ENCODE measurements at places on chromosomes 12 and 14.
A peak's percentile ranks its signal among the peaks of the same experiment; 100 is the strongest.

DNA sequence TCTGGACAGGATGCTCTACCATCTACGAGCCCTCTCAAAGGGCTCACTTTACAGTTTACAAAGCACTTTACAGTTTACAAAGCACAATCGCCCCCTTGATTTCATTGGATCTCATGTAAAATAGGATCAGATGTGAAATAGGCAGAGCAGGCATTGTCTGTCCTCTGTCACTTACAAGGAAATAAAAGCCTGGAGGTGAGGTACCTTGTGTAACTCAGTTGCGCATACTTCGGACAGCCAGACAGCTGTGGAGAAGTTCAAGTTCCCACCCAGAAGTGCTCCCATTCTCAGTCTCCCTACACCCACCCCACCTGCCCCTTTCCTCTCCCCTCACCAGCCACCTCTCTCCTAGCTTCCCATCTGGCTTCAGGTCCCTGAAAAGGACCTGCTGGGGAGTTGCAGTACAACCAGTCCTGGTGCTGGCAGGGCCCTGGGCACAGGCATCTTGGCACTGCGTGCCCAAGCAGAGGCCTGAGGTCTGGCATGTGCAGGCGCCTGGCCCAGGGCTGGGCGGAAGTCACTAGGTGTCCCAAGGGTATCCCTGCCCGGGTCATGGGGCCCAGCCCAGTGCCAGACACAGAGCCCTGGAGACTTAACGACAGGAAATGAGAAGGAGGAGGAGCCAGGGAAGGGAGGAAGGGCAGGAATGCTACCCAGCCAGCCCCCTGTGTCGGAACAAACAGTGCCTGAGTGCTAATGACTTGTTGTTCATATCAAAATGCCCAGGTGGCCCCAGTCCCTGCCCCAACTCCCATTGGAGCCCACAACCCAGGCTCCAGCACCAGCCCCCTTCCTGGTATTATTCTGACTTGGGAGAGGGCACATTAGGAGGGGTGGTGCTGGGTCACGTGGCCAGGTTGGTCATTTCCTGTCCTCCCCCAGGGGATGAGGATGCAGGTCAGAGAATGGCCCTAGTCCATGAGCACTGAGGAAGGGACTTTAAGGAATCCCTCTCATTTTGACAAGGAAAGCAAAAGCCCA, 5.4 kb downstream of the RAPGEF3 start:
- no peak for DNase-seq

DNA sequence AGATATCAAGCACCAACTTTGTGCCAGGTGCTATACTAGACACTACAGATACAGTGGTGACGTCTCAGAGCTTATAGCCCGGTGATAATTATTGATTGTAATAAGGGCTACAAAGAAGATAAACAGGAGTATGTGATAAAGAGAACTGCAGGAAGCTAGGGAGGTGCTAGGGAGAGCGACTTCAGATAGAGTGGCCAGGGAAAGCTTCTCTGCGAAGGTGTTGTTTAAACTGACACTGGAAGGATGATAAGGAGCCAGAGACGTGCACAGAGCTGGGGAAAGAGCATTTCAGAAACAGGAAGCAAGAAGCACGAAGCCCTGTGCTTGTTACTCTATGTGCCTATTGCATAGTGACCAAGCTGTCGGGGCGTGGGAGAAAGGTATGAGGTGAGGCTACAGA, 48.1 kb upstream of the OTX2 start:
- DNase-seq = no peak

DNA sequence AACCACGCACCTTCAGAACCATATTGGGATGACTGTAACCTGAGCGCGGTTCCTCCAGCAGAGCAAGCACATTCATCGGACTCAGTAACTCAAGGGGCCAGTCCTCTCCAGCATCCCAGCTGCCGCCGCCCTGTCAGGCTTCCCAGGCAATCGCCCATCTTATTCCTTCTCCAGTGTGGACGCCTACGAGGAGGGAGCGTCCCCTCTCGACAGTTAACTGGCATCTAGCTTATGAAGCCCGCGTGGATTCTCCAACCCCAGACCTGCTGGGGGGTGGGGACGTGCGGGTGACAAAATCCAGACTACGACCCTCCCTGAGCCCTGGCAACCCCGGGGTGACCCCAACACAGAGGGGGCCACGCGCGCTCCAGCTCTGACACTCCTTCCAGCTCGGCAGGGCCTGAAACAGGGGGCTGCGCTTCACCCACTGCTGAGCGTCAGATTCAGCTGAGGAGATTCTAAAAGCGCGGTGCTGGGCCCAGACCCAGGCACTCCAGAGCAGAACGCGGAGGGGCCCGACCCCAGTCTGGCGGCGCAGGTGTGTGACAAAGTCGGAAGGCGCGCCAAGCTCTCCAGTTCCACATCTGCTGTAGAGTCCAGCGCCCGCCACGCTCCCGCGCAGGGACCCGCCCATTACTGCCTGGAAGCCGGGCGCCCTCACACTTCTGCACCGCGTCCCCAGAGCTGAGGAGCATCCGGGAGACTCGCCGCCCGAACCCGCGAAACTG, 43.9 kb upstream of the ESR2 start:
- no peak for DNase-seq

- DNase-seq = no peak
These were observed 462.8 kb downstream of the GXYLT1 start for GRCh38 chr12:41681898-41682297.

GRCh38 chr12:87119713-87120112, 863.5 kb upstream of the MGAT4C start:
- no peak for DNase-seq

DNA sequence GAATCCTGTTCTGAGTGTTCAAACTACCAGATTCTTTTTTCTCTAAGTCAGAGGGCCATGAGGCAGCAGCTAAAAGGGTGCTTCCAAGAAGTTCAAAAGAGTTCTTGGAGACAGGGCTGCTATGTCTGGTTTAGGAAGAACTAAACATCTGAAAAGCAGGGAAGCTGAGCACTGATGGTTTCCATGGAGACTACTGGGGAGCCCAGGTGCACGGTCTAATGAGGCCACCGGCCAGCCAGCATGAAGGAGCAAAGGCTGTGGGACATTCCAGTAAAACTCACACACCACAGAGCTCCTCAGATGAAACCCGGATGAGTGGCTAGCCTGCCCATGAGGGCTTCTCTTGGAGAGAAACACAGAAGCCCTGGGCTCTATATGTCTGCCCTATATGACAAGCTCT, 97.3 kb downstream of the KCNK10 start:
- DNase-seq = no peak

DNA sequence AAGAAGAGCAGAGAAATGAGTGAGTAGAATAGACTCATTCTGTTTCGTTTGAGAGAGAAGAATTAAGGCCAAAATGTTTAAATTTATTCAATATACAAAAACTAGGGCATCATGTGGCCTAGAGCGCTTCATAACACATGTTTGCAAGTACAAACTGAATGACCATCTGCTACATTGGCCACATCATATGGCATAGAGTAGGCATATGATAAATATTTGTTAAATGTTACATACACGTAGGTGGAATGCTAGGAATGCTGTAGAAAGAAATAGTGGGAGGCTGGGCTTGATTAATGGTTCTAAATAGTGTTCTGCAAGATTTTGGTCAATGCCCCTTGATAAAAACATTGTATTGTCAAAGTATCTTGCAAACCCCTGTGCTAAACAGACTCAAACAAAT, 10.8 kb downstream of the MGP start:
- no peak for DNase-seq

- DNase-seq = no peak
These were observed 4.5 kb downstream of the CD69 start for GRCh38 chr12:9756170-9756569.

GRCh38 chr14:25868521-25869314, 729.1 kb downstream of the NOVA1 start:
- no peak for DNase-seq

DNA sequence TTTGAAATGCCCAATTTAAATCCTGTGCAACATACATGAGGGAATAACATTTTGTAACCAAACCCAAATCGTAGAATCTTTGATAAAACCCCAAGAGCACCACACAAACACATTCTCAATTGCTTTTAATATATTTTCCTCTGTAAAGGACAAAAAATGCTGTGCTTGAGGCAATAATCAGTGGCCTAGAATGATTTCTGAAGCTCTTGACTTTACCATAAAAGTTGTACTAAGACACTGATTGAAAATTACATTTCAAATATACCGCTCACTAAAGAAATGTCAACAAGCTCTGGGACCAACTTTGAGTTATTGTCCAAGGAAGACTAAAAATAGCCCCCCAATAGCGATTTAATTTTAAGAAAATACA, 1.5 kb downstream of the EML5 start:
- DNase-seq = no peak

GRCh38 chr14:71060825-71061455, 153.7 kb downstream of the PCNX1 start:
- DNase-seq = no peak

GRCh38 chr12:132554845-132555630, 55.3 kb downstream of the LRCOL1 start:
- no peak for DNase-seq

DNA sequence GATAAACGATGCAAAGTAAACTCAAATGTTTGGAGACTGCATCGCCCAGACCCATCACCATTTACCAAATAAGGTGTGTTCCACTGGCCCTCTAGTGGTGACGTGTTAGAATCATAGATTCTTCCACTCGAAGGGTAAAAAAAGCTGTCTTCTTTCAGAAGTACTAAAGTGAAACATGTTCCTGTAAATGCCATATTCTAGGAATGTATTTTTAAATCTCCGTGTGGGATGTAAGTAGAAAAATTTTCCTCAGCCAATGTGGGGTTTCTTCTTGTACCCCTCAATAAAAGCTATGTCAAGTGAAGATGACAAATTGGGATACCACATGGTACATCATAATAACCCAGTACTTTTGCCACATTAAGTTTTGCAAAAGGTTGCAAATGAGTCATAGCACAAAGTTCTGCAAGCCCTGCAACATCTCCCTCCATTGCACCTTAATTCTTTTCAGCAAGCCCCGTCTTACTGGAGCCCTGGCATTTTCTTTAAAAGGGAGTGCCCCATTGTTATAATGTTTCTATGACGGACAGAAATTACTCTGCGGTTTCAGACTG, 100.8 kb downstream of the CCER1 start:
- peak; percentile 35 for DNase-seq

DNA sequence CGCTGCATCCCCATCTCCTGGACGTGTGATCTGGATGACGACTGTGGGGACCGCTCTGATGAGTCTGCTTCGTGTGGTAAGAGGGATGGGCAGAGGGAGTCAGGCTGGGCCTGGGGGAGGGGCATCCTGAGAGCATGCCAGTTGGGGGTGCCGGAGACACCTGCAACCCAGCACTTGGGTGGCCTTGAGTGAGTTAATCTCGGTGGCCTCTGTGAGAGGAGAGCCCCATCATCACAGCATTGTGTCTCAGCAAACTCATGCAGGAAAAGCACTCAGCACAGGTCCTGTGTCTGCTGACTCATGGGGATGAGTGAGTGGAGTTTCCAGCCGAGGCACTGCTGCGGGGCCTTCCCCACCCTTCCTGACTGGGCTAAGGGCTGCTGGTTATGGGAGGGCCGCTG, 19.6 kb upstream of the LRP1-AS start:
- no peak for DNase-seq

- DNase-seq = no peak
These were observed 60.5 kb downstream of the CACNA1C start for GRCh38 chr12:2113119-2113912.

GRCh38 chr14:103711516-103712431, 3.5 kb downstream of the XRCC3 start:
- no peak for DNase-seq

Measured in AG09309 (cell line).